ENCODE measurements at places on chromosomes 12 and 14.

- no peak for DNase-seq
These were observed 14.2 kb downstream of the DLK1 start for GRCh38 chr14:100740929-100741328.

DNA sequence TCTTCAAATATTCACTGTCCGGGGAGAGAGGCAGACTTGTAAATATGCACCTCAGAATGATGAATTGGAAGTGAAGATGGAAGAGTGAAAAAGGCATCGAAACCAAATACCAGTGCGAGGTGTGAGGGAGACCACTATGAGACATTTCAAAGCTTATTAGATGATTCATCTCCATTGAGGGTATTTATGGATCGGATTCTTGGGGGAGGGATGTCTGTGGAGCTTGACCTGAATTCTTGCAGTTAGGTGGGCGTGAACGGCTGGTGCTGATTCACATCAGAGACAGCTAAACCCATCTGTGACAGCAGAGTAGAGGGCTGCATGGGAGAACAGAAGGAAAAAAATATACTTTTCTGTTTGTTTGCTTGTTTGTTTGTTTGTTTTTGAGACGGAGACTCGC lies 677.2 kb downstream of the AACS start:
- DNase-seq: no peak

GRCh38 chr12:71349950-71350349 lies 89.6 kb upstream of the LGR5 start:
- no peak for DNase-seq

DNA sequence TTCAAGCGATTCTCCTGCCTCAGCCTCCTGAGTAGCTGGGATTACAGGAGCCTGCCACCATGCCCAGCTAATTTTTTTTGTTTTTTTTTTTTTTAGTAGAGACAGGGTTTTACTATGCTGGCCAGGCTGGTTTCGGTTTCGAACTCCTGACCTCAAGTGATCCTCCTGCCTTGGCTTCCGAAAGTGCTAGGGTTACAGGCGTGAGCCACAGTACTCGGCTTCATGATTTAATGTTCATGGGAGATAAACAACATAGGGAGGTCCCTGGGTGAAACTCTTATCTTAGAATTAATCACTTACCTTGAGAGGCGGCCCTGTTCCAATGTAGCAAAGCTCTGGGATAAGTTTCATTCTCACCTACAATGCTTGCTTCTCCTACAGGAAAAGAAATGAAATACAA lies 48.3 kb downstream of the SEL1L start:
- no peak for DNase-seq

- no peak for DNase-seq
These were observed 835 bp downstream of the FGD4 start for GRCh38 chr12:32400114-32400672.

- no peak for DNase-seq
These were observed 108.7 kb upstream of the NCOR2 start for GRCh38 chr12:124675881-124676713.

- DNase-seq: peak; percentile 65
These were observed 668 bp downstream of the MRPS35 start for GRCh38 chr12:27711317-27711682.

- no peak for DNase-seq
These were observed 48.1 kb downstream of the ADCK1 start for GRCh38 chr14:77848031-77848430.

- DNase-seq: no peak
These were observed 47.7 kb upstream of the PAPLN start for GRCh38 chr14:73189651-73190050.

GRCh38 chr12:72453066-72453465 lies 180.9 kb downstream of the TRHDE start:
- no peak for DNase-seq

- no peak for DNase-seq
These were observed 2.0 kb downstream of the TMTC1 start for GRCh38 chr12:29781705-29782266.

- DNase-seq: no peak
These were observed 59.3 kb downstream of the C14orf132 start for GRCh38 chr14:96098309-96098998.

DNA sequence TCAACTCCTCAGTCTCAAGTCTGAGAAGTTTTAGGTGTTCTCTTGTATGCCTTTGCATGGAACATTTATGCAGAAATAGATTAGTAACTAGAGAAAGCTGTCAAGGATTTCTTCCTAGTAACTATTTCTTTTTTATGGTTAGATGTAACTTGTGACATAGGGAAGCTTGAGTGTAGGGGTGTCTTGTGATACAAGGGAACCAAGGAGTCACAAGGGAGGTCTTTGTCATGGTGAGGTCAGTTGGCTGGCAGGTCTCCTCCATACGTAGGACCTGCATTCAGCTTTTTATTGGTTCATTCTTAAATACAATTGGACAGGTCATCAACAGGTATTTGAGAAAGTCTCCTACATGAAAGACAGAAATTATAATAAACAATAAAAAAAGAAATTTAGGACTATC lies 394.0 kb upstream of the CCDC196 start:
- no peak for DNase-seq

- DNase-seq: no peak
These were observed 13.7 kb upstream of the CHD4 start for GRCh38 chr12:6620885-6621274.

DNA sequence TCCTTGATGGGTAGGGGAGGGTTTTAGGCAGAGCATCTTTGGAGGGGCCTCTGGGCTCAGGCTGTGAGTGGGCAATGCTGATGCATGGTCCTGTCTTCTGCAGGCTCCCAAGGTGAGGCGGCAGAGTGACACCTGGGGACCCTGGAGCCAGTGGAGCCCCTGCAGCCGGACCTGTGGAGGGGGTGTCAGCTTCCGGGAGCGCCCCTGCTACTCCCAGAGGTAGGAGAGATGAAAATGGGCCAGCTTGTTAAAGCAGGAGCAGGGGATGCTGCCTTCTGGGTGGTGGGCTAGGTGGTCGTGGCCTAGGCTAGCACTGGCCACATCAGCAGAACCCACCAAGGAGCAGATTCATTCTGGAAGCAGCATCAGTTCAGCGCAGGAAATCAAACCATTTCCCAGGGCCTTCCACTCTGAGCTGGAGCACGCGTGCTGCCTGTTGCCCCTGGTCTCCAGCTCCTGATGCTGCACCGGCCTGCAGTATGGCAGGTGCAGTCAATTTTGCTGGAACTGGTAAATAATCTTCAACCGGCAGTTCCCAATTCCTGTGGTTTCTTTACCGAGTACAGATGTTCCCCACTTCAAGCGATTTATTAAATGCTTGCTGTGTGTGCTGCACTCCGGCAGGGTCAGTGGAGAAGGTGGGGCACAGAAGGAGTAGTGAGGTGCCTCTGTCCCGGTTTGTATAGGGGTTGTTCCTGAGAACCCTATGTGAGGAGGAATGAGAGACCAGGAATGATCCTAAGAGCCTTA lies 7.4 kb downstream of the PAPLN start:
- DNase-seq: no peak

- DNase-seq: no peak
These were observed 42.3 kb upstream of the EVL start for GRCh38 chr14:100022772-100023451.

- DNase-seq: peak; percentile 63
These were observed 662 bp upstream of the ATP2A2 start for GRCh38 chr12:110280392-110280778.

DNA sequence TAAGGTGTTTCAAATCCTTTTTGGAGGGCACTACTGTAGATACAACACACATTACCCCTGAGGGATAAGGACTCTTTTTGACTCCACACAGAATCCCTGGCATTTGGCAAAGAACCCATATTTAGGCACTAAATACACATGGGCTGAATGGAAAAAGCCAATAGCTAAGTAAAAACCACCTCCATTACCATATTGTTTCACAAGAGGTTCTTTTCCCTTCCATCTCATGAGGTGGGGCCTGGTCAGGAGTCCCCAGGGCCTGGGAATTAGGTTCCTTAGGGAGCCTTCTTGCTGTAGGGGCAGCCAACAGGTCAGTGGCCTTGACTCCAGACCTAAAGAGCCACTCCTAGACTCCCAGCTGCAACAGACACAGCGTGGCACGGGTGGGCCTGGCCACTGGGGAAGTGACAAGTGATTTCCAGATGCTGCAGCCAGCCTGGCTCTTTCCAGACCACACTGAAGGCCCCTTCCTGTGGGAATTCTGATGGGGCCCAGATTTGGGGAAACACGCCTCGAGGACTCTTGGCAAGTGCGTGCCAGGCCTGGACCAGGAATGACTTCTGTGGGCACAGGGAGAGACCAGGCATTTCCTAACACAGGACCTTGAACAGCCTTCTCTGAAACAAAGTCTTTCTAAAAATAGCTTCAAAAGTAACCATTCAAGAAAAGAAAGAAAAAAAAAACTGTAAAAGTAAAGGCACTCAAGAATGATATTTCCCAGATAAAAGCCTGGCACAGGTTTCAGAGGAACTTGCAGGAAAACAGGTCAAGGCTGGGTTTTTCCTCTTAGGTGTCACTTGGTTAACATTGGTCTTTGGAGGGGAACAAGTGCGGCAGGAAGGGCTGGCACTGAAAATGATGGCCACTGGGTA lies 18.1 kb downstream of the SSH1 start:
- no peak for DNase-seq

- no peak for DNase-seq
These were observed 6.2 kb downstream of the MDM1 start for GRCh38 chr12:68325966-68326365.

DNA sequence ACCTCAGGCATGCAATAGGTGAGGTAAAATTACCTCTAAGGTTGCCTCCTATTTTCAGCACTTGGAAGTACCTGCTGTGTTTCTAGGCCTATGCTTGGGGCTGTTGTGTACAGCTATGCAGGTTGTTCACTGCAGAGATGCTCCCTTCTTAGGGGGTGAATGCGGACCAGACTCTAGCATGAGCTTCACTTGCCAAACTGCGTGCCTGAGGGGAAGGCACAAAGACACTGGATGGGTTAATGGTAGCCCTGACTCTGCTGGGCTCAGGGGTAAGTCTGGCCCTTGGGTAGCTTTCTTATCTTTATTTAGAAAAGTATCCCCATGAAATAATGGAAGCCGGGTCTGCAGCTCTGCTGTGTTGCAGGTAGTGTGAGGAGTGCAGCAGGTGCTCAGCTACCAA lies 35.7 kb downstream of the B4GALNT3 start:
- DNase-seq: no peak

GRCh38 chr12:49461221-49461620 lies 77.6 kb upstream of the KCNH3 start:
- DNase-seq: no peak

- peak; percentile 61 for DNase-seq
These were observed 4.9 kb downstream of the ZBTB39 start for GRCh38 chr12:57001448-57001906.

DNA sequence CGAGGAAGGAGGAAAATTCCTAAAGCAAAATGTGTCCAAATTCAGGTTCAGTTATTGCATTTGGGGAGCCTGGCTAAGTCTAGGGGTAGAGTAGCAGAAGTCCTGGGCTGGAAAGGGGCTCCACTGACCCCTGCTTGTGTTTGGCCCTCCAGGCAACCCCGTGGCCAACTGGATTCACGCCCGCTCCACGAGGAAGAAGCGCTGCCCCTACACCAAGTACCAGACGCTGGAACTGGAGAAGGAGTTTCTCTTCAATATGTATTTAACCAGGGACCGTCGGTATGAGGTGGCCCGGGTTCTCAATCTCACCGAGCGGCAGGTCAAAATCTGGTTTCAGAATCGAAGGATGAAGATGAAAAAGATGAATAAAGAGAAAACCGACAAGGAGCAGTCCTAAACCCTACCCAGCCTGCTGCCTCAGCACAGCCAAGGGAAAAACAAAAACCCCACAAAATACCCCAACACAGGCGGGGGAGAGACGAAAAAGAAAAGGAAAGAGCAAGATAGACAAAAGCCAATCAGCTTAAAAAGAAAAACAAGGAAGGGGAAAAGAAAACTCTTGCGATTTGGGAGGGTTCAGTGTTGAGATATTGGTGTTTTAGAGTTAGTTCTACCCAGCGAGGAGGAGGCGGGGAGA lies 2.4 kb downstream of the HOXC9 start:
- no peak for DNase-seq

DNA sequence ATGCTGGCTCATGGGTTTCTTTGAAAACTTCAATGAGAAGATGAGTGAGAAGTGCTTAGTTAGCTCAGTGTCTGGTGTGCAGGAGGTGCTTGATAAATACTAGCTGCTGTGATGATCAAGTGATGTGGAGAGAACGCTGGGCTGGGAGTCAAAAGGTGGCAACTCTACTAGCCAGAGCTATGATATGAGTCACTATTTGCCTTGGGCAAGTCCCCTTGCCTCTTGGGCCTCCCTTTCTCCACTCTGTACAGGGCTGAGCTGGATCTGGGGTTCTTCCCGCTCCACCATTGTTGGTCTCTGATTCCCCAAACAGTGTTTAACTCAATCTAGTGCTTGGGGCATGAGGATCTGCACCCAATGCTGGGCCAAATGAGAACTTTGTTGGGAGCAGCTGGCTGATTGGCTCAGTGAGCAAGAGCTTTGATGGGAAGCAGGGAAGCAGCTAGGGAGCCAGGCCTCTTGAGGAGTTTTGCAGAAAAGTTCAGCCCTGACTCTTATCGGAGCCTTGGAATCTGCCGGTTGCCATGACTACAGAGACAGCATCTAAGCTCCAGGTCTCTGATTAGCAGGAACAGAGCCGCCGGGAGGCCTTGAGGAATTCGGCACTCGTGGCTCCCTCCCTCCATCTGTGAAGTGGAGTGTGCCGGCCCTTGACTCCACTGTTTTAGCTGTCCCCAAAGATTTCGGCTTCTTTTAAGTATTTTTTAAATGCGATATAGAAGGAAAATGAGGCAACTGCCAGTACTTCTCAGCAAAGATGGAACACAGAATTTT lies 82.1 kb upstream of the HSPB8 start:
- DNase-seq: no peak

- no peak for DNase-seq
These were observed 17.8 kb upstream of the SALL2 start for GRCh38 chr14:21543963-21544362.

DNA sequence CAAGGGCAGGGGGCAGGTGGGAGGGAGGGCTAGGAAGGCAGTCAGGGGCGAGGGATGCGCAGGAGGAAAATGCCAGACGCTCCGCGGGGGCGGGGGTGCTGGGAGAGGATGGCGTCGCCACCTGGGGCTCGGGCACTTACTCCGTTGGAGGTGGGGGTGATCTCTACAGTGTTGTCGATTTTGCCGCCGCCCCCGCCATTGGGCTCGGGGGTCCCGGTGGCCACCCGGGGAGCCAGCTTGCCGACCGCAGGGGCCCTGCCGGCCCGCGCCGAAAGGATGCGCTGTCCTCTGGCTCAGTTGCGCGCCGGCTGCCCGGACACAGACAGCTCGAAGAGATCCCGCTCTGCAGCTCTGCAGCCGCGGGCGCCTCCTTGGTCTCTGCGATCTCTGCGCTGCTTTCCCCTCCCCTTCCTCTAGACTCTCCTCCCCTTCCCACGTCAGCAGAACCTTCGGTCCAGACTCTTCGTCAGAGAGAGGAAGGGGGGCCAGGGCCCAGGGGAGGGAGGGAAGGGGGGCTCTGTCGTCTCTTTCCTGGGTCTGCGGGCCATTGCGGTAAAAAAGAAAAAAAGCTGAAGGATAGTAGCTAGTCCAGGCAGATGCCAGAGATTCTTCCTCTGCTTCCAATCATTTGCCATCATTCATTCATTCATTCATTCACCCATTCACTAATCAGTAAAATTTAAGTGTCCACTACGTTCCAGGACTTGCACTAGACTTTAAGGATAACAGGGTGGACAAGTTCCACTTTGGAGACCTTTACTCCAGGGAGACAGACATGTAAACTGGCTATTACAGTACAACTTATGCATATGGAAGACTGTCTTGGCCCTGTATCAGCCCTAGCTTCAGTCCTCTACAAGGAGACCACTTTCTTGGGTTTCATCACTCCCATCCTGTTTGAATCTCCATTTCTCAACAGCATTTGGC lies at the start of gene SLC22A17:
Gene SLC22A17 (minus strand): TSS at position 382 of the 927 bp plus-strand sequence.
- DNase-seq: peak; percentile 47

GRCh38 chr12:65449400-65449799 lies 170.9 kb downstream of the MSRB3 start:
- no peak for DNase-seq

All from CD4-positive, CD25-positive, alpha-beta regulatory T cell (primary cell).